ENCODE measurements at places on chromosomes 16 and 17. TPM values are rescaled to one million over a fixed set of nuclear protein-coding genes. Genes with fewer than 3 reads are reported as not detected.

DNA sequence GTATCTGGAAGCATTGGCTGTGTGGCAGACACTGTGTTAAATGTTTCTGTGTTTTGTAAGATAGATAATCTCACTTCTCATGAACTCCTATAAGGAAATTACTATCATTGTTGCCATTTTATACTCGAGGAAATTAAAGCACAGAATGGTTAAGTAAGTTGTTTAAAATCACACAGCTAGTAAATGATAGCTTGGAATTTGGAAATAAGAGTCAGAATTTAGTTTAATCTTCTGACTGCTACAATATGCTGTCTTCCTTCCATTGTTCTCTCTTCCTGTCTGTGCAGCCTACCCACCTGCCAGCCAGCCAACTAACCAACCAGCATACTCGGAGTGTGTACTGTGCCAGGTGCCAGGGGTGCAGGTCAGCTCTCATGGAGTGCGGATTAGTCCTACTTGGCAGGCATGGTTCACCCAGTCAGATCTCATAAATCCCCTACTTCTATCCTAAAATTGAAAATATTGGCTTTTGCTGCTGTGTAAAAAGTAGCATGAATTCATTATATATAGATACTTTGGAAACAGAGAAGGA lies 79.9 kb upstream of the LGALS9 start:
- DNase-seq = no peak
- H3K27me3 ChIP-seq = no peaks in the 10 kb centered on the region
- H3K4me1 ChIP-seq = peaks cover 61% of the 10 kb centered on the region
- no peak overlapping the region for H3K27ac ChIP-seq

DNA sequence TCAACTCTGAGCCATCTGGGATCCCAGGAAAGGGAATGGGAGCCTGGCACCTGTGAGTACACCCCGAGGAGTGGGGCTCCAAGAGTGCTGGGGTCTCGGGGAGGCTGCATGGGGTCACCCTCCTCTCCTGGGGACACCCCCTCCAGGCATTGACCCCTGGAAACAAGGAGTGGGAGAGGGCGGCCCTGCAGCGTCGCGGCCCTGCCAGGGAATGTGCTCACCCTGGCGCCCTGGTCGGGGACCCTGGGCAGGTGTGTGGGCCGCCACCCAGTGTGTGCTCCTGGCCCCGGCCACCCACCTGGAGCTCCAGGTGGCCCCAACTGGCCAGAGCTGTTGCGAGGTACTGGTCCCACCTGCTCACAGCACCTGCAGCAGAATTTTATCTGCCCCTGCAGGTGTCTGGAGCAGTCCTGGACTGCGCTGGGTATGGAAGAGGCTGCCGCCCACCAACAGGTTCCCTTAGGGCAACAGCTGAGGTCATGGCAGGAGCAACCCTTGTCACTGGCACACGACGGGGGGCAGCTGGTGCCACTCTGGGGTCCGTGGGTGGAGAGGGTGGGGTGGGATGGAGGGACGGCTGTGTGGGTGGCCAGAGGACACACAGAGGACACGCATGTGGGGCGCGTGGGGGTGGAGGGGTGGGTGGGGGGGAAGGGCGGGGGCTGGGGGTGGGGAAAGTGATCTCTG lies 5.4 kb upstream of the PABPN1L start:
- no peak overlapping the region for H3K27ac ChIP-seq
- no peak for DNase-seq
- H3K36me3 ChIP-seq = no peaks in the 10 kb centered on the region
- no peak overlapping the region for H3K4me3 ChIP-seq
- peaks cover 23% of the 10 kb centered on the region for H3K27me3 ChIP-seq

- no peaks in the 10 kb centered on the region for H3K36me3 ChIP-seq
- H3K27ac ChIP-seq = no peak overlapping the region
Measured at GRCh38 chr16:86962913-86963312, 354.3 kb downstream of the C16orf95 start.

DNA sequence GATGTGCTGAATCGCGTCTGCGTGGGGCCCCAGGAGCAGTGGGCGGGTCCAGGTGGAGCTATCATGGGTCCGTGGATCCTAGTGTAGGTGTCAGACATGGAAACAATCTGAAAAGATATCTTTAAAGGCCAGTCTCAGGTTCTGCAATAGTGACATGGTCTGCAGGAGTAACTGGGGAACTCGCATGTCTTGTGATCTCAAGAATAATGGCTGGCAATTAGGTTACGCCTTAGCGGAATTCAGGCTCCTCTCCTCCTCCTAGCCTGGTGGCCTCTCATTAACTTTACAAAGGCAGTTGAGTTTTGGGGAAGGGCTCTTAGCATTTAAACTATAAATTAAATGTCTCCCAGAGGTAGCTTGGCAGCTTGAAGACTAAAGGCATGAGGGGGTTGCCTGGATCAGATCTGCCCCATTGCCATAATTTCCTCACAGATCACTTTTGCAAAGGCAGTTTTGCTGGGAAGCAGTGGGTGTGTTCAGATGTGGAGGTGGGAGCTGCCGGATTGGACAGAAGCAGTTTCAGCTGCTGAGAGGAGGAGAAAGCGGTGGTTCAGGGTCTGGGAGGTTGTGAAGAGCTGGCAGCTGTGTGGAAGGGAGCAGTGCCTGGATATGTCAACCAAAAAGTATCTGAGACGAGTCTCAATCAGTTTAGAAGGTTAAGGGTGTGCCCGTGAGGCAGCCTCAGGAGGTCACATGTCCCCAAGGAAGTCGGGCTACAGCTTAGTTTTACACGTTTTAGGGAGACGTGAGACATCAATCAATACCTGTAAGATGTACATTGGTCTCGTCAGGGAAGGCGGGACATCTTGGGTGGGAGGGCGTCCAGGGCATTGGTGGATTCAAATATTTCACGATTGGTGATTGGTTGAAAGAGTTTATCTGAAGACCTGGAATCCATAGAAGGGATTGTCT lies 2.7 kb downstream of the TBCD start:
- H3K27ac ChIP-seq = peak overlapping the region; percentile 12
- no peaks in the 10 kb centered on the region for H3K27me3 ChIP-seq
- no peaks in the 10 kb centered on the region for H3K36me3 ChIP-seq
- peak overlapping the region; percentile 22 for H3K4me3 ChIP-seq

GRCh38 chr16:84924331-84925091 lies 86.8 kb downstream of the ZDHHC7 start:
- DNase-seq = no peak
- H3K27me3 ChIP-seq = peaks cover 6% of the 10 kb centered on the region
- H3K27ac ChIP-seq = peak overlapping the region; percentile 4

GRCh38 chr16:50692999-50693781 lies at the start of gene NOD2:
NOD2 (plus strand) TSS chr16:50693606; CDS start chr16:50699496, 5,890 bp downstream.
- H3K4me3 ChIP-seq = peak within 1 kb of the TSS; percentile 31
- H3K36me3 ChIP-seq = no peaks in the 10 kb centered on the region
- H3K4me1 ChIP-seq = peaks cover 15% of the 10 kb centered on the region
- peaks cover 33% of the 10 kb centered on the region for H3K27me3 ChIP-seq

GRCh38 chr17:50725769-50726655 lies 6.6 kb downstream of the LUC7L3 start:
- DNase-seq = no peak
- H3K4me3 ChIP-seq = no peak overlapping the region
- no peaks in the 10 kb centered on the region for H3K27me3 ChIP-seq
- peaks cover 42% of the 10 kb centered on the region for H3K4me1 ChIP-seq
- H3K27ac ChIP-seq = no peak overlapping the region
- H3K36me3 ChIP-seq = no peaks in the 10 kb centered on the region

- H3K27me3 ChIP-seq = no peaks in the 10 kb centered on the region
- DNase-seq = no peak
- H3K36me3 ChIP-seq = no peaks in the 10 kb centered on the region
- no peak overlapping the region for H3K27ac ChIP-seq
Measured at GRCh38 chr17:33978889-33979288, 276.2 kb upstream of the CCL2 start.

Gene RPL23
- total RNA-seq = 1,310 TPM

DNA sequence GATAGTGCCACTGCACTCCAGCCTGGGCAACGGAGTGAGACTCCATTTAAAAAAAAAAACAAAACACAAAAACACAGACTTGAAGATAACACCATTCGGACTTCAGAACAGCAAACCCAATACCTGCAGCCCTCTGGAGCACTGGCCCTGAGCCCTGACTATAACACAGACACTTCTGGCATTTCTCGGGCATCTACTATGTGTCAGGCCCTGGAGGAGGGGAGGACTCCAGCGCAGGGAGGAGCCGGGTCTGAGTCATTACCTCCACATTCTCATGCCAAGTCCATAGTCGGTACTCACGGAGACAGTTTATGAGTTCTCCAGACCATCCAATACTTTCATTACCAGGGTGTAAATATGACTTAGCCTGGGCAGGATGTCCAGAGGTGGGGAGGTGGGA lies 48.8 kb downstream of the PITPNM3 start:
- H3K4me1 ChIP-seq = peaks cover 20% of the 10 kb centered on the region
- no peak for DNase-seq

- no peak overlapping the region for H3K4me3 ChIP-seq
- no peak overlapping the region for H3K27ac ChIP-seq
- no peak for DNase-seq
- H3K36me3 ChIP-seq = no peaks in the 10 kb centered on the region
- H3K27me3 ChIP-seq = peaks cover 15% of the 10 kb centered on the region
Measured at GRCh38 chr17:82355770-82356427, 3.1 kb upstream of the TEX19 start.

DNA sequence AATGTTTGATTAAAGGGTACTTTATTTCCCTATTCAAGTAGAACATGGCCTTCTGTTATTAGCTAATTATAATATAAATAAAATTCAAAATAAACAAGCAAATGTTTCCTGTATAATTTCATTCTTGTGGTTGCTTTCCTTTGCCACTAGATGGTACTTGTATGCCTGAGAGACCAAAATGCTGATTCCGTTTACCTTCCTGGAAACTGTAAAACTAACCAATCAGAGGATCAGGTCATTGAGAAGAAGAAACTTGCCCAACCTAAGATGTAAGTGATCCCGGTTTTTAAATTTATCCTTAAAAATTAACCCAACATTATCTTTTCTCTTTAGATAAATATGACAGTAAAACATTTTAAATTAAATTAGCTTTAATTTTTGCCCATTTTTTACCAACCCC lies 8.1 kb upstream of the ABCA5 start:
- no peak overlapping the region for H3K4me3 ChIP-seq
- H3K27ac ChIP-seq = no peak overlapping the region
- peaks cover 5% of the 10 kb centered on the region for H3K4me1 ChIP-seq
- DNase-seq = no peak

DNA sequence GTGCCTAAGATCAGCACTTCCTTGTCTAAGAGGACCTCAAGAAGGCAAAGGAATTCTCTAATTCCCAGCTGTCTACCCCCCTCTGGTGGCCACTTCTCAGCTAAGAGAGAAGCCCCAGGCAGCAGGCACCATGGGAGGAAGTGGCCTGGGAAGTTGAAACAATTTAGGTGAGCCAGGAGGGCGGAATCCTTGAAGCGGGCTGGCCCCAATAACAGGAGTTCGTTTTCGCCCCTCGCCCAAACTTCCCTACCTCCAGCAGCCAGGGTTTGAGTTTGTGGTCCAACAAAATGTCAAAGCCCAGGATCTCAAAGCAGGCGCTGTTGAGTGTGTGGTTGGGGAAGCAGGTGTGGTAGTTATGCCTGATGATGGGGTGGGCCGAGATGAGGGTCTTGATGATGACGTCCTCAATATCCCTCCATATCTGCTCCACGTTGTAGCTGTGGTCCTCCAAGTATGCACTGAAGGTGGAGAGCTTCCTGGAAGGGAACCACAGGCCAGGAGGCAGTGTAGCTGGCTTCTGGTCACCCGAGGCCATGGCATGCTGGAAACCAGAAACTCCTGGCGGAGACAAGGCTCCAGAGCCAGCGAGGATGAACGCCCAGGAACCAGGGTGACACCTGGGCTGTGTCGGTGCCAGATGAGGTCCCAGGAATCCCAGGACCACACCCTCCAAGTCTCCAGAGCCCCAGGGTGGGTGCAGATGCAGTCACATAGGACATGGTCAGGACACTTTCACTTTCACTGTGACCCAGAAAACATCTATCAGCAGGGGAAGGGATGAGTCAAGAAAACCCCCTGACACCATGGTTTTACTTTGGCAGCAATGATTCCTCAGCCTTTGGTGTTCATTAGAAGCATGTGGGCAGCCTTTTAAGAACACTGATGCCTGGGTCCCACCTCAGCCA lies 25.6 kb downstream of the TTLL6 start:
- no peak overlapping the region for H3K27ac ChIP-seq
- no peaks in the 10 kb centered on the region for H3K36me3 ChIP-seq
- peak; percentile 87 for DNase-seq
- H3K27me3 ChIP-seq = peaks cover 65% of the 10 kb centered on the region
- H3K4me3 ChIP-seq = no peak overlapping the region
- H3K4me1 ChIP-seq = no peaks in the 10 kb centered on the region

Gene PER1
- 173 TPM for total RNA-seq

- no peak for DNase-seq
- peaks cover 5% of the 10 kb centered on the region for H3K4me1 ChIP-seq
- H3K27ac ChIP-seq = no peak overlapping the region
- peaks cover 14% of the 10 kb centered on the region for H3K27me3 ChIP-seq
- H3K4me3 ChIP-seq = no peak overlapping the region
- H3K36me3 ChIP-seq = no peaks in the 10 kb centered on the region
Measured at GRCh38 chr17:57080718-57081117, 4.3 kb upstream of the AKAP1 start.

DNA sequence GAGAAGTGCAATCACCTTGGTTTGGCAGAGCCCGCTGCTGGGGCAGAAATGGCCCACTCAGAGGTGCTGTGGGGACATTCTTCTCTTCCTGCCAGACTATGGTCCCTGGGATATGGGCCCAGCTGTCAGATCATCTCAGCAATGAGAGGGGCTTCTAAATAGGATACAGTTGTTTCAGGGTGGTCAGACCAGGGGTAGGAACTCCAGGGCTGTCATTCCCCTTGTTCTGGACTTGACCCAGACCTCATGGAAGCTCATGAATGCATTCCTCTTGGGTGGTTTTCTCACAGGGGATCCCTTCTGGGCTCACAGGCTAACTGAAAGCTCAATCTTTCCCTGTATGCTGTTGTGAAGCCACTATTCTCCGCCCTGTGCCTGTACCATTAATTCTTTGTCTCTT lies 347.2 kb downstream of the SLC39A11 start:
- no peak overlapping the region for H3K27ac ChIP-seq
- peaks cover 5% of the 10 kb centered on the region for H3K4me1 ChIP-seq
- no peak overlapping the region for H3K4me3 ChIP-seq
- no peak for DNase-seq
- no peaks in the 10 kb centered on the region for H3K27me3 ChIP-seq

Gene SDK2
- total RNA-seq = 16.5 TPM

DNA sequence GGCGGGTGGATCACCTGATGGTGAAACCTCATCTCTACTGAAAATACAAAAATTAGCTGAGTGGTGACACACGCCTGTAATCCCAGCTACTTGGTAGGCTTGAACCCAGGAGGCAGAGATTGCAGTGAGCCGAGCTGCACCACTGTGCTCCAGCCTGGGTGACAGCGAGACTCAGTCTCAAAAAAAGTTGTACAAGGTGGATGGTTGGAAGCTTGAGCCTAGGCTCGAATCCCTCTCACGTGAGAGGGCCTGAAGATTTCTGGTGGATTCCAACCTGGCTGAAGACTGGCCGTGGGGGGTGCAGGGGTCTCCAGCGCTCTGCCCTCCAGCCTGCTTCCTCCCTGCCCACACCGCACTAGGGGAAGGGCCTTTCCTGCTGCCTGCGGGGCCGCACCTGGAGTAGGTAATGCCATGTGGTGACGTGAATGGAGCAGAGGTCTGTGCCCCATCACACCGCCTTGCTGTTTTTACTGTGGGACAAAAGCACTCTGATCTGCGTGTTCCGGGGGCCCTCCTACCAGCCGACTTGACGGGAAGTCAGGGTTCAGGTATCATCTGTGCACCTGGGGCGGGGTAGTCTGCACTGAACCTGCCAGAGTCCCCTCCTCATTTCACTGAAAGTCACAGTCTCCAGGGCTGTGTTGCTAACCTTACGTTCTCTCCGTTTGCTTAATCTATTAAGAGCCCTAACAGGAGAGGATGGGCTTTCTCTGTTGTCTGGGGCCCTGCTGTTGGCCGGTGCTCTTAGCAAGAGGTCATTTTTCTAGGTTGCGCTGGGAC lies 4.2 kb downstream of the RPL13 start:
- peaks cover 35% of the 10 kb centered on the region for H3K36me3 ChIP-seq
- H3K27ac ChIP-seq = peak overlapping the region; percentile 14
- no peaks in the 10 kb centered on the region for H3K27me3 ChIP-seq
- peaks cover 54% of the 10 kb centered on the region for H3K4me1 ChIP-seq

Measured in osteocyte (in vitro differentiated cells).